ENCODE measurements at places on chromosomes 4 and X. TPM values are rescaled to one million over a fixed set of nuclear protein-coding genes. Genes with fewer than 3 reads are reported as not detected.

- DNase-seq: no peak
Measured at GRCh38 chr4:17260166-17260907, 251.6 kb downstream of the QDPR start.

DNA sequence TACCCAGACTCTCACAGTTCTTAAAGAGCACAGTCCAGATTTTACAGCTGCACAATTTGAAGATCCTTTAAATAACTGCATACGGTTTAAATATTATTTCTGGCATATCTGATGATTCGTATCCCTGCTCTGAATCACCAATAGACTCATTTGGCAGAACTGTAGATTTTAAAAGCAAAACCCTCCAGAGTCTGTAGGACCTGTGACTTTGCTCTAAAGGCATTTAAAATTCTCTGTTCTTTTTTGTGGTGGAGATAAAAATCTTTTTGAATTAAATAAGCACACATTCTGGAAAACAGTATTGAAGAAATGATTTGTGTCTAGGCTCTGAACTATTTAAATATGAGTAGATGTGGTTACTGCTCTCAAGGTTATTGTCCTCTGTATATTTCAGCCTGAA lies 246.2 kb upstream of the PITX2 start:
- DNase-seq: no peak

DNA sequence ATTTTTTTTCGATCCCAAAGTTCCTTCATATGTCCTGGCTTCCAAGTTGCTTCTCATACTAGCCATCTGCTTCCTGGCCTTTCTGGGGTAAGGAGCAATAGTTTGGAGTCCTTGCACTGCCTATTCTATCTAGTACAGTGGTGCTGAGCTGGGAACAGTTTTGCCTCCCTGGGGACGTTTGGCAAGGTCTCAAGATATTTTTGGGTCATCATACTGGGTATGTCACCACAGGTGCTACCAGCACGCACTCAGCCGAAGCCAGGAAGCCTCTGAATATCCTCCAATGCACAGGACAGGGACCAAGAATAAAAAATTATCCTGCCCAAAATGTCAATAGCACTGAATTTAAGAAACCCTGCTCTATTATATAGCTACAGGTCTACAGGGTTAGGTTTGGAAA lies 35.4 kb upstream of the TMSB15B start:
- no peak for DNase-seq

Gene NAP1L3
- total RNA-seq: 0.88 TPM

Gene UTP3
- 27.1 TPM for total RNA-seq

GRCh38 chrX:121649417-121649816 lies 602.0 kb downstream of the GLUD2 start:
- DNase-seq: no peak

Gene MAGEA3
- not detected for total RNA-seq

DNA sequence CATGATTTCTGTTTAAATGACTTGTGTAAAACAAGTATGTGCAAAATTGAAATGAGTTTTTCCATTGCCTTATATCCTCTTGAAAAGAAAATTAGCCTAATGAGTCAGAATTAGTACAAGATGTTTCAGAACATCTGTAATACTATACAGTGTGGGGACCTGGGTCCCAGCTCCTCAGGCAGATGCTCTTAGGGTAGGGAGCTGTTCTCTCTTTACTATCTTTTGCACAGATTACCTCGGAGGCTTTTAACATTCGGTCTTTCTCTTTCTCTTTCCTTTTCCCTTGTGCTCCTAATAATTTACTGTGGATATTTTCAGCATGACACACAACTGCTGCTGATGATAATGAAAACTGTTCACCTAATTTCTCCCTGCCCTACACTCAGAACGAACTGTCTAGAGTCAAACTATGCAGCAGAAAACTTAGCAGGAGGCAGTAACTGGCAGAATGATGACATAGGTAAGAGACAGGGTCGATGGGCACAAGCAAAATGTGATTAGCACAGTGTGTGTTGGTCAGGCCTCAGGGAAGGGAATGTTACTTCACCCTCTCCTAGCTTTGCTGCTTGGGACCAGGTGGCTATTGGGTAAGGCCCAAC lies 455.3 kb downstream of the PDHA2 start:
- no peak for DNase-seq

Gene NOA1
- total RNA-seq: 29.2 TPM

DNA sequence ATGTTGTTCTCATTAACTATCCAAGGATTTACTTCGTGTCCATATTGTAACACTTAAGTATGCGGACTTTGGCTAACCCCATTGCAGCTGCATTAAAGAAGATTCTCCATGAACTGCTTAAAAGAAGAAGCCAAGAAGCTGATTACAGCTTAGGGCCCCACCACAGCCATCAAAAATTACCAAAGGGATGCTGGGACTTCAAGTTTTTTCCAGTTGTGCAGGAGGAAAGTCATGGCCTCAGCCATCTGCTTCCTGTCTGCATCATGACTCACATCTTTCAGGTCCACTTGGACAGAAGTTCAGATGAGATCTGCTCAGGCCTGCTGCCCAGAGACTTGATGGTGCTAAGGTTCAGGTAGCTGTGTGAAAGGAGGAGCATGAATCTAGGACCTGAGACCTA lies 38.8 kb upstream of the CAPN6 start:
- no peak for DNase-seq

Gene STX18
- total RNA-seq: 23.5 TPM

- DNase-seq: peak; percentile 21
Measured at GRCh38 chr4:153518637-153519389, 52.7 kb downstream of the TMEM131L start.

Gene HPGD
- 0.19 TPM for total RNA-seq

All from dermis blood vessel endothelial cell (primary cell).